ENCODE measurements at places on chromosomes 4 and X.

- DNase-seq: no peak
These were observed 100.7 kb downstream of the NSUN7 start for GRCh38 chr4:40850496-40850895.

DNA sequence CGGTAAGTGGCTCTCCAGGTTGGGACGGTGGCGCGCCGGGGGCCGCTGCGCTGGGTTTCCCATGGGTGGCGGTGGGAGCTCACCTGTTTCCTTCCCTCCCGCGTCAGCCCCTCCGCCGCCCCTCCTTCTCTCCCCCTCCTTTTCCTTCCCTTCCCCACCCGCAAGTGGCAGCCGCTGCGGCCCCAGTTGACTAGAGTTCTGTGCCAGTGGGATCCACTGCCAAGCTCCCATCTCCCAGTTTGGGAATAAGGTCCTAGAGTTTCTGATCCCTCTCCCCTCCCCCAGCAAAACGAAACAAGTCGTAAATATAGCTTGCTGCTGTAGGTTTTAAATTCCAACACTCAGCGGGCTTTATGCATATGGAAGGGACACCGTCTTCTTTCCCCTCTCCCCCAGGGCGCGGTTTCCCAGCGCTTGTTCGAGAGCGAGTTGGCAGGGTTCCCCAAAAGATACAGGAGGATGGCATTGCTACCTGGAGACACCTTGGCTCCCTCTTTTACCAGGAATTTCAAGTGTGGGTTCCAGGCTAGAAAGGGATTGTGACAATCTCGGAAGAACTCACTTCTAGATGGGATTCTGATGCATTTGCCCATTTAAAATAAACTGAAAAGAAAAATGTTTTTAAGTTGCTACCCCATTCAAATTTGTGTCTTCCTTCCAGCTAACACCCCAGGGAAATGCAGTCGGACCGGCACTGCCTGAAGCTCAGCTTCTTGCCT is 1.2 kb downstream of the TLL1 start:
- DNase-seq: no peak

GRCh38 chr4:2080429-2081300 is 21.5 kb downstream of the NAT8L start:
- DNase-seq: no peak

DNA sequence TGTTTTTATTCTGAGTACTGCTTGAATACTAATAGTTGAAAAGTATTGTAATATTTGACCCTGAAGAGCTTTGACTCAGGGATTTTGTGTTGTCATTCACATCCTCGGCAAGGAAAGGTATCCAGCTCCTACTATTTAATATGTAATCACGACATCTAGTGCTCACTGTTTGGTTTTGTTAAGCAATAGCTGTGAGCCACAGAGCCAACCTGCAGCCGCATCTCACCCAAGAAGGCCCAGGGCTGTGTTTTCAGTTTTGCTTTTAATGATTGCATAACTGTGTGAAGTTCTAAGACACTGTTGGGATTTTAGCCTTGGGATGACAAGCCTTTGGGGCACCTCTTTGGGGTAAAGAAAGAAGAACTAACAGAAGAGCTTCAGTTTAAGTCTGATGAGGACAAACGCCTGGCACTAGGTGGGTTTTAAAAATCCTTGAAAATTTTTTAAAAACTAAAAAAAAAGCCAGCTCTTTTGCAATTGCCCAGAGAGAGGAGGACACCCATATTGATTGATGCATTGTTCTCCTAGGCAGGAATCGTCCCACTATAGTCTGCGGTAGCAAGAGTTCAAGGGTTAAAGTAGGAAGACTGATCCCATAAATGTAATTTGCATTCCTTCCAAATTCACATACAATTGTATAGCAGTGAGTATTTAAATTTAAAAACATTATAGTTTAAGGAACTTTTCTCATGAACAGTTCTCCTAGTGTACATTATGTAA is 157.8 kb downstream of the RELL1 start:
- no peak for DNase-seq

DNA sequence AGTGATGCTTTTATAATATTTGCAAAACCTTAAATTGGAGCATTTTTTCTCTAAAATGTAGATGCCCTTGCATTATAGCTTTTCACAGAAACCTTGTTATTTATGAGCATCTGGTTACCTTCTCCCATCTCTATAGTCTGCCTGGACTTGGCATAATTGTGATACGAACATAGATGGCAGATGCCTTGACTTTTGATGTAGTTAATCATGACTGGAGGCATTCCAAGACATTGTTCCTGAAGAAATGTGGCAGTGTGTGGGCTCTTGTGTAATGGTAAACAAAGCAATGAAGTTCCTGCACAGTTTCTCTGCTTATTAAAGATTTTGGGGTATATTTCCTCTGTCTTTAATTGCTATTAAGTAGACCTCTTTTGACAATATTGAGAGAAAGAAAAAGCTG is 500.1 kb downstream of the PCDH19 start:
- no peak for DNase-seq

- no peak for DNase-seq
These were observed 964 bp downstream of the VEGFC start for GRCh38 chr4:176791591-176792325.

- DNase-seq: no peak
These were observed 38.7 kb upstream of the FRAS1 start for GRCh38 chr4:78018271-78019049.

DNA sequence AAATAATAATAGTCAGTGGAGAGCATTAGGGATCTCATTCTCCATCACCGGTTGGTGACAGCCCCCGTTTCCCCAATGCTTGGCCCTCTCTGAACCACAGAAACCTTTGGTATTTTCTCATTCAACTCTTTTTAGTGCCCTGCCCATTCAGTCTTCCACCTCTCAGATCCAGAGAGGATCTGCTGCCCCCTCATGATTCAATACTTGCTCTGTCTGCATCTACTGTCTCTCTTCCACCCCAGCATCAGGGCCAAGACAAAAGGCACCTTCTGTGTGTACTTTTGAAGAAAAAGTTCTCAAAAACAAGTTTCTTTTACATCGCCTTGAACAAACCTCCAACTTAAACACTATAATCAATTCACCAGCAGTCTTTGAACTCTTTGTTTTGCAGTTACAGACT is 19.3 kb downstream of the CLTRN start:
- no peak for DNase-seq

DNA sequence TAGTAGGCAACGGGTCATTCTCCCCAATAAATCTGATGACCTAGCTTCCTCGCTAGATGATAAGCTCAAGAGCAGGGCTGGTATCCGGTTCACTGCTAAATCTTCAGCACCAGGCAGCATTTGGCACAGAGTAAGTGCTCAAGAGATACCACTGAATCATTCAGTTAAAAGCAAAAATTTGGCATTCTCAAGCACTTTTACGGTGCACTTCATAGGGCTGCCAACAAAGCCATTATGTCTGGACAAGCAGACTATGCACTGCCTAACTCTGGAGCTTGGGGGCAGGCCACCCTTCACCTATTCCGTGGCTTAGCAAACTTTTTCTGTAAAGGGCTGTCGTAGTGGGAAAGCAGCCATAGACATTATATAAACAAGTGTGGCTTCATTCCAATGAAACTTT is 23.8 kb upstream of the CXorf38 start:
- no peak for DNase-seq

DNA sequence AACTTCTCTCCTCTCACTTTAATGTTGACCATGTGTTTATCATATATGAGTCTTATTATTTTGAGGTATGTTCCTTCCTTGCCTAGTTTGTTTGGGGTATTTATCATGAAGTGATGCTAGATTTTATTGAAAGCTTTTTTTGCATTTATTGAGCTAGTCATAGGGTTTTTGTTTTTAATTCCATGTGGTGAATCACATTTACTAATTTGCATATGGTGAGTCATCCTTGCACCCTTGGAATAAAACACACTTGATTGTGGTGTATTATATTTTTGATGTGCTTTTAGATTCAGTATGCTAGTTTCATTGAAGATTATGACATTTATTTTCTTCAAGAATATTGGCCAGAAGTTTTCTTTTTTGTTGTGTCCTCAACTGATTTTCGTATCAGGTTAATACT is 464.6 kb downstream of the PCDH18 start:
- no peak for DNase-seq

- DNase-seq: no peak
These were observed 98.8 kb upstream of the CLNK start for GRCh38 chr4:10783351-10783750.

DNA sequence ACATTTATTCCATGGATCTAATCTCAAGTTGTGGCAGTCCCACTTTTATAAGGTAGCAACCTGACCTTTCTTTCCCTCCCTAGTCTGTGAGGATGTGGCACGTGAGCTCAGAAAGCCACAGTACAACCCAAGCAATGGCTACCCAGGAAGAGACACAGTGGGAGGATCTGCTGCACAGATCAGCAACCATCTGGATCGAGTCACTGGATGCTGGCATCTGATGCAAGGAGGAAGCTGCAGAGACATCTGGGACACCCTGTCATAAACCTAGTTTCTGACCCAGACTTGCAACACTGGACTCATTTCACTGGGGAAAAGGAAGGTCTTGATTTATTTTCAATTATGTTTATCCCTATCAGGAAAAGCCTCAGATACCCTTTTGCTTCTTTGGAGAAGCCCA is 327.1 kb downstream of the PAPSS1 start:
- no peak for DNase-seq

All from RKO (cell line).